ENCODE measurements at places on chromosomes 2 and 18. TPM values are rescaled to one million over a fixed set of nuclear protein-coding genes. Genes with fewer than 3 reads are reported as not detected.
A peak's percentile ranks its signal among the peaks of the same experiment; 100 is the strongest.

DNA sequence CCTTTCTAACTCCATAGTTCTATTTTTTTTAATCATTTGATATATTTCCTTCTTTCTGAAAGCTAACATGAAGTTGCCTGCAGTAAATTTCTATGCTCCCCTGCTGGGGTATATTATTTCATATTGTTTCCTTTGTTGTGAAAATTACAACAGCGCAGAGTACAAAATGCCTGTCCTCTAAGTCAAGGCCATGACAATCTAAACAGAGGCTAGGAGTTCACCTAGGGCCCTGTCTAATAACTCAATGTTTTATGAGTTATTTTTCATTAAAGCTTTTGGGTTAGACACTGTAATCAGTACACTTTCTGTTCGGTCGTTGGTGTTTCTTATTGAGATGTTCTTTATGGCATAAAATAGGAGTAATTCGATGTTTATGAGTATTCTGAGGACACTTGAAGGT, 111.2 kb downstream of the OSR1 start:
- no peak for DNase-seq

GRCh38 chr2:64124571-64124970, 19.6 kb downstream of the PELI1 start:
- no peak for DNase-seq

The LYG2 gene
- polyA plus RNA-seq: 0.24 TPM

GRCh38 chr18:2654928-2655177, 673 bp upstream of the SMCHD1 start:
- DNase-seq: no peak

- no peak for DNase-seq
Observed at GRCh38 chr2:181454686-181455450, 2.3 kb upstream of the ITGA4 start.

DNA sequence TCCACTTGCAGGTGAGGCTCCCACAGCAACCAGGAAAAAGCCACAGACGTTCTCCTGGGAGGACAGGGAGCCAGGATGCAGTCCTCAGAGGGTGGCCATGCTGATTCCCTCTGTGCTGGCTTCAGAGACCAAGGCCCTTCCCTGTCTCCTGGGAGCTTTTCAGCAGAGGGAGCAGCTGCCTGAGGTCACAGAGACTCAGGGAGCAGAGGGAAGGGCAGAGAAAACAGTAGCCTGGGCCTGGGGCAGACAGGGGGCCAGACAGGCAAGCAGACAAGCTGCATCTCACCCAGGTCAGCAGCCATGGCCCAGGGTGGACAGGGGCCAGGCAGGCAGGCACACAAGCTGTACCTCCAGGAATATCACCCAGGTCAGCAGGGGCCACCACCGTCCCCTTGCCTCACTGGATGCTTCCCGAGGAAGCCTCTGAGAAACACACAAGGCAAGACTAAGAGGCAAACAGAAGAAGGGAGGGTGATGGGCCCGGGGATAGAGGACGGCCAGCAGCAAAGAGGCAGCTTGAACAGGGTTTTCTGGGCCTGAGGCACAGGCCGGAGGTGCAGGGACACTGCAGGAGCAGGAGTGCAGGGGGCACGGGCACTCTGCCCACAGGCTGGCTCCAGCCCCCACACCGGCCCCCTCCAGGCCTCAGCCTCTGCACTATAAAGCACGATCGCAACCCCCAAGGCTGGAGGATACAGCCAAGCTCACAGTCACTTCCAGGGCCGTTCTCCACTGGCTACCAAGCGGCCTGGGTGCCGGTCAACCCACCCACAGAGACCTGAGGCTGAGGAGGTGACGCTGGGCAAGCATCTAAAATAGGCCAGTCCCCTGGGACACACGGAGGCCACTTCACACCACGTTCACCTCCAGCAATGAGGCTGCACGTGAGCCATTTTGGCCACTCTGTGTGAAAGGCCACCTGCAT, 6.1 kb downstream of the SLC66A2 start:
- no peak for DNase-seq

- DNase-seq: no peak
Observed at GRCh38 chr18:37684590-37684989, 119.0 kb upstream of the CELF4 start.

DNA sequence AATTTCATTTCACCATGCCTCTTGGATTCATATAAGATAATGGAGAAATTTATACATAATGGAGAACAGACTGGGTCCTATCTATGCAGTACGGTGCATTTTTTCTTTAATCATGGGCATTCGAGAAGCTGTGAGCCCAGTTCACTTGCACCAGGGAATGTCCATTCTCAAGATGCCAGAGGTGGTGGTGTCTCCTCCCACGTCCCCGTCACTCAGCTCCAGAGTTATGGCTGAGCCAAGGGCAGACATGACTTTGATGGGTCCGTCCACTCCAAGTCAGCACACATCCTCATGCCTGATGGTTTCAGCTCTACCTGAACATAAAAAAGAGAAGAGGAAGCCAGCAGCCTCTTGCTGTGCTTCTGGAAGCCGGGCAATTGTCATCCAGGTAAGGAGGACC, 42.1 kb upstream of the CREG2 start:
- DNase-seq: no peak

The TFCP2L1 gene
- 0.45 TPM for polyA plus RNA-seq

GRCh38 chr18:76374330-76375281, 120.4 kb downstream of the ZNF516 start:
- DNase-seq: no peak

GRCh38 chr2:11514081-11514730, 19.6 kb upstream of the GREB1 start:
- no peak for DNase-seq

DNA sequence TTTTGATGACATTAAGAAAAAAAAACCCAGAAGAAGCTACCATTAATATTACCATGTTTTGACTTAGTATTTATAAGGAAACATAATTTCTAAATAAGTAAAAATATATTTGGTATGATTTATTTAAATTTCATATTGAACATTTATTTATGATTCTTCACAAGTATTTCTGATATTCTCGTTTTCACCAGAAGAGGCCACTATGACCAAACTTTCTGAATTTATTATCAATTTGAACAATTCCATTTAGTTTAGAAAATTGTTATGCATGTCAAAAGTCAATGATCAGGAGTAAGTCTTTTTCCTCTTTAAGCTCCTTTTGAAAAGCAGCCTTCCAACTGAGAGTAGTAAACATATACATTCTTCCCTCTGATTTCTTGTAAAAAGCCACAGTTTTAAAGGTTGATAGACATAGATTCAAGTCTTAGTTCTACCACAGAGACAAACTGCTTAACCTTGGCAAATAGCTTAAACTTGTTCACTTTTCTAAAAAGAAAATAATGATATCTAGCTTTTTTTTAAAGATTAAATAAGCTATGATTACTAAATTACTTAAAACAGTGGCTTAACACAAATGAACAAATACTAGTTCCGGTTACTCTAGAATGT, 329.9 kb downstream of the TRIB2 start:
- DNase-seq: peak; percentile 34

All from muscle of leg (tissue), 16 donors.